ENCODE measurements at places on chromosomes 7 and 10.
A peak's percentile ranks its signal among the peaks of the same experiment; 100 is the strongest.

- no peak for DNase-seq
Measured at GRCh38 chr7:141381794-141382427, 169.3 kb upstream of the AGK start.

GRCh38 chr7:104961821-104962220, 52.2 kb upstream of the KMT2E start:
- no peak for DNase-seq

GRCh38 chr7:142243823-142244222, 14.0 kb downstream of the PRSS58 start:
- no peak for DNase-seq

DNA sequence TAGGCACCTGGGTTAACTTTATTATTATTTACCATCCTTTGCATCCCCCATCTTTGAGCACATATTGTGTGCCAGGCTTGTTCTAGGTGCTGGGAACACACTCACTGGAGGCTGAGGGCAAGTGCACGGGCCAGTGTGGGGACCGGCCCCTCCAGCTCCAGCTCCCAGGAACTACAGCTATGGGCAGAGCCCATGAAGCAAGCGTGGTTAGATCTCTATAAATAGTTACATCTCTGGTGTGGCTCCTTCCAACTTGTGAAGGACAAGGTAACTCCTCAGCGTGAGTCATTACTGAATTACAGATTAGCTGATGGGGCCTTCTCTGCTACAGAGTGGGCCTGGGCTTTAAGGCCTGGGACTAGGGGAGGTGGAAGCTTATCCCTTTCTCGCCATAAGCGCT, 583.5 kb downstream of the SDK1 start:
- no peak for DNase-seq

DNA sequence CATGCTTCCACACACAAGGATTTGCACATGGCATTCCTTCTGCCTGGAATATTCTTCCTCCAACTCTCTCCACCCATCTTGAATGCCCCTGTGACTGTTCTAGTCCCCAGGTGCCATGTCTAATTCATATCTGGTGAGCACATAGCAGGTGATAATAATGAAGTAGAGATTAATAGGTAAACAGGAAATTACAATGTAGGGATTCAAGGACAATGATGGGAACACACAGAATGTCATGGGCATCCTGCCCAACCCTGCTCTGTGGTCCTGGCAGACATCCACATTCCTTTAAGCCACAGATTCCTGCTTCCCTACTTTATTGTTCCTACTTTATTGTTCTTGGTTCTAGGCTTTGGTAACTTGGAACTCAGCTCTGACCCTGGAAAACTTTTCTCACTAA, 115.8 kb downstream of the THSD7A start:
- no peak for DNase-seq

DNA sequence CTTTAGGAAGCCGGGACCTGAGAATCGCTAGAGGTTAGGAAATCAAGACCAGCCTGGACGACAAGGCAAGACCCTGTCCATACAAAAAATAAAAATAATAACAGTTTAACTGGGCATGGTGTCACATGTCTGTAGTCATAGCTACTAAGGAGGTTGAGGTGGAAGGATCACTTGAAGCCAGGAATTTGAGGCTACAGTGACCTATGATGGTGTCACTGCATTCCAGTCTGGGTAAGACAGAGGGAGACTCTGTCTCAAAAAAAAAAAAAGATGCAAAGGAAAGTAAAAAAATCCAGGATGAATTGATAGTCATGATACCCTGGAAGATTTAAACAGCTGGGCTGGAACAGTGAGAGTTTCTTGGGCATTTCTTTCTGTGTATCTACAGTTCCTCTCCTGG, 463.2 kb downstream of the GALNT17 start:
- no peak for DNase-seq

DNA sequence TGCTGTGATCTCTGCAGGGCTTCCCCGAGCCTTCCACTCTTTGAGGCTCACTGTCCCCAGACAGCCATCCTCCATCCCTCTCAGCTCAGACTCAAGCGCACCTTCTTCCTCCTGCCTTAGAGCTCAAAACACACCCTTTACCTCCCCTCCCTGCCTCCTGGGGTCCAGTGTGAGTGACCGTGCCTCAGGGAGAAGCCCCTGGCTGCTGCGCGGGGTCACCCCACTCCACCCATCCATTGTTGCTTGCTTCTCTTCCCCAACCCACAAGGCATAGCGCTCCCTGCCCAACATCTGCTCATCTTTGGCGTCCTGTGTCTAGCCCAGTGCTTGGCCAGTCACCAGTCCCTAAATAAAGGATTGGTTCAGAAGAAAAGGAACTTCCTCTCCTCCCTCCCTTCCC, 170.3 kb downstream of the TCERG1L start:
- no peak for DNase-seq

DNA sequence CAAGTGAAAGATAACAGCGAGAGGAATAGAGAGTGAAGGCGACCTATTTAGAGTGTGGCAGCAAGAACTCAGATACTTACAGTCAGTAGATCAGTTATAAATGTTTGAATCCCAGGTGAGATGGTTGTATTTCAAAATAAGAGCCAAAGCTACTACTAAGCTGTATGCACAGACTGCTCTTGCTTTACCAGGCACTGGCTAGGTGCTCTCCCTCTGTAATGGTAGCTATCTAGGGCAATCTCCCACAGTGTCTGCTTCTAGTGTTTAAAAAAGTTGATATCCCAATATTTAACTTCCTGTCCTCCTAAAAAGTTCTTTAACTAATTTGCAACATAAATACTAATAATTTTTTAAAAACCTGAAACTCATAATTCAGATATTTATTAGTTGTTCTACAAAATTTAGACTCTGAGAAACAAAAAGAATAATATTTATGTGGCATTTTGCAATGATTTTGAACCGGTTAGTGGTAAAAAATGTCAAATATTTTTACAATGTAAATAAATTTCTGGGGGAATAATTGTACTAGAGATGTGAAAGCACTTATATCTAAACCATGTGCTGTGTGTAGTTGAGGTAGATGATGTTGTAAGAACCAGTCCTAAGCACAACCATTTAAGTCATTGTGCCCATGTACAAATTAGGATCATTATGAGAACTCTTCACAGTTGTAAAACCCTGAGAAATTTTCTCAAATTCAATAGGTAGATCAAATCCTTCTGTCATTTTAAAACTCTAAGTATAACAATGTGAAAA, 349.3 kb upstream of the SEMA3D start:
- DNase-seq = no peak

- no peak for DNase-seq
Measured at GRCh38 chr7:128137181-128137580, 103.9 kb upstream of the LEP start.

DNA sequence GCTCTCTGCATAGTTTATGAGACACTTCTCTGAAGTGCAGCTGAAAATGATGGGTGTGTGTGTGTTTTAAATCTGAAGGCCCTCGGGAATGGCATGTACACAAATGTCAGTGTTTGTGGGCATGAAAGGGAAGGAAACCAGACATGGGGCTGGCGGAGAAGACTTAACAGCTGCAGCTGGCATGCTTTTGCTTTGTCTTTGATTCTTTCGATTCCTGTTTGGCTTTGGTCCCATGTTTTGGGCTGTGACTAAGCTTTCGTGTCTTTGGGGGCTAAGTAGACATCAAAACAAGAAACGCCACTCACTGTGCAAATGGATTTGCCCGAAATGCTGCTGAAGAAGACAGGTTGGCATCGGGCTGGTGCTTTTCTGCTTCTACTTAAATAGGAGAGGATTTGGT, 179.3 kb downstream of the PFKFB3 start:
- DNase-seq = peak; percentile 13

GRCh38 chr7:32535162-32535702, 39.9 kb downstream of the AVL9 start:
- no peak for DNase-seq

DNA sequence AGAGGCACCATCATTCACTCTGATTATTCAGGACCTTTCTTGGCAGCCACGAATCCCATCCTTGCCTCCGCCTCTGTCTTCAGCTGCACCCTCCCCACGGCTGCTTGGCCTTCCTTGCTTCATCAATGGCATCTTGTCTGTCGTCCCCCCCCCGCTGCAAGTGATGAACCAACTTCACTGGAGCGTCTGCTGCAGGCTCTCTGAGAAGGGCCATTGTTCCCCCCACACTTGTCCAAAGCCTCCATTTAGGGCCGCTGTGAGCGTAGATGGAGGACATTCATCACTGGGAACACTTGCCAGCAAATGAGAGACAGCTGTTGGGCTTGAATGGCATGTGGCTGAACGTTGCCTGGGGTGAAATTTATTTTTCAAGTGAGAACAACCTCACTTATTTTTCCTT, 20.1 kb downstream of the AFAP1L2 start:
- no peak for DNase-seq

DNA sequence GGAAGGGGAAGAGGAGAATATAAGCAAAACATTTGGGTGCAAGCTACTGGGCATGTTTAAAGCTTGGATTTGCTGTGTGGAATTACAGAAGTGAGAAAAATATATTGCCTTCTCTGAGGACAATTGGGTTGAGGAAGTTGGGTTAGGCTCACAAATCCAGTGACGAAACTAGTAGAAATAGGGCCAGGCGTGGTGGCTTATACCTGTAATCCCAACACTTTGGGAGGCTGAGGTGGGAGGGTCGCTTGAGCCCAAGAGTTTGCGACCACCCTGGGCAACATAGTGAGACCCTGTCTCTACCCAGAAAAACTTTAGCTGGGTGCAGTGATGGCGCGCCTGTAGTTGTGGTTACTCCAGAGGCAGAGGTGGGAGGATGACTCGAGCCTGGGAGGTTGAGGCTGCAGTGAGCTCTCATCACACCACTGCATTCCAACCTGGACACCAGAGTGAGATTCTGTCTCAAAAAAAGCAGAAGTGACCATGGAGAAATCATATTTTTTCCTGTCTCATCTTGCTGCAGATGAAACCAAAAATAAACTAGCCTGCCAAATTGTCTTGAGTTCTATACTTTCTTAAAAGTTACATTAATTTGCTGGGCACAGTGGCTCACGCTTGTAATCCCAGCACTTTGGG, 22.4 kb downstream of the NRBF2 start:
- no peak for DNase-seq

DNA sequence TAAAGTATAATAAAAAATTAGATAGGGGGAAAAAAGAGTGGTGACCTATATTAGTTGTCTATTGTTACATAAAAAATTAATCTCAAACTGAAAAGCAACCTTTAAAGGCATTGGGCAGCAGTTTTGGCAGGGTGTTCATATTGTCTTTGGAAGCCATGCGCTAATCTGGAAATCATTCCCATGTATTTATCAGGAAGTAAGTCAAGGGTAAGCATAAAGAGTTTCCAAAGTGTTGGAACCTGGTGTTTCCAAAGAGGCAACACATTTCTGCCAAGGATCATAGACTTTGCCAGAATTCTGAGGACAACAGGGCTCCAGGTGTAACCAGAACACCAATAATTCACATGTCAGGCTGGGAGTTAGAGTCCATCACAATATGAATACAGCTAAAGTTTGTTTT, 55.7 kb upstream of the EGFR start:
- no peak for DNase-seq

DNA sequence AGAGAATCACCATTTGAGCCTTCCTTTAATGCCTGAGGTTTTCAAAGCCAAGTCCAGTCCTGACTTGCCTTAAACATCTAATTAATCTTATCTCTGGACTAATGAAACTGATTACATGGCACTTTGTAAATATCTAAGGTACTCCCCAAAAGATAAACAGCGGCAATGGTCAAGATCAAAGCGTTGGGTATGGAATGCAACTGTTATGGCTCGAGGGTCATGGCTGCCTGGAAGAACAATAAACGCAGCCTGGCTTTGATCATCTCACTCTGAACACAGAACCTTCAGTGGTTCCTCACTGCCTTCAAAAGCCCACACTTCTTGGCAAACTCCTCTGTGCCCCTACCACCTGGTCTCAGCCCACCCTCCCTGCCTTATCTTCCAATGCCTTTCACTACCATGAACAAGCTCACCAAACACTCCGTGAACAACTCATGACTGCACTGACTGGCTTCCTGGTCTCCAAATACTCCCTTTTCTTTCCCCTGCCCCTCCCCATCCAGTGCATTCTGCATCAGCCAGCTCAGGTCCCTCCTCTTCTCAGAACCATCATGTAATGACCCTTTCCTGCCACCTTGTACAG, 150.2 kb upstream of the NFE2L3 start:
- DNase-seq = no peak

DNA sequence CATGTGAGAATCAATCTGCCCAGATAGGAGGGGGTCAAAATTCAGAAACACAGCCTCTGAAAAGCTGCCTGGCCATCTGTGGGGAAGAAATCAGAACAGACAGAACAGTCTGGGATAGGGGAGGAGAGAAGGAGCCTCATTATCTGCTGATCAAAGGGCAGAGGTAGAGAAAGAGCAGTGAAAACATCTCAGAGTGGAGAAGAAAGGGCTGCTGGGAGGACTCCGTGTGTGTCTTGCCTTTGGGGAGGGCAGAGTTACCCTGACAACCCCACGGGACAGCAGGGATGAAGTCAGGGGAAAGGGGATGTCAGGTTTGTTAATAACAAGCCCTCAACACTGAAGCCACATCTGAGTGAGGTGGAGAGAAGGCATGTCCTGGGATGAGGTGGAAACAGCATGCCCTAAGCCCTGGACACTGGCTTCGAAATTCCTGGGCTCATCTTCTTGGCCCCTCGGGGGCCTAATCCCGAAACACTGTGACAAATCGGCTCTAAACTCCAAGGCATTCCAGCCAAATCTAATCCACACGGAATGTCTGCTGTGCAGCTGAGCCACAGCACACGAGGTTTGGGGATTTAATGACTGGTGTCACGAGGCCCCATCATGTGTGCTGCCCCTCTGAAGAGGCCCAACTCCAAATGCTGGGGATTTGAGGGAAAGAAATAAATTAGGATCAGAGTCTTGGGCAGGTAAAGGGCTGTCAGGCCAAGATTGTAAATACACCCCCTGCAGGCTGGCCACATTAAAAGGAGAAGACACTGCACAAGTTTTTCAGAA, 82.8 kb upstream of the FGFR2 start:
- no peak for DNase-seq

DNA sequence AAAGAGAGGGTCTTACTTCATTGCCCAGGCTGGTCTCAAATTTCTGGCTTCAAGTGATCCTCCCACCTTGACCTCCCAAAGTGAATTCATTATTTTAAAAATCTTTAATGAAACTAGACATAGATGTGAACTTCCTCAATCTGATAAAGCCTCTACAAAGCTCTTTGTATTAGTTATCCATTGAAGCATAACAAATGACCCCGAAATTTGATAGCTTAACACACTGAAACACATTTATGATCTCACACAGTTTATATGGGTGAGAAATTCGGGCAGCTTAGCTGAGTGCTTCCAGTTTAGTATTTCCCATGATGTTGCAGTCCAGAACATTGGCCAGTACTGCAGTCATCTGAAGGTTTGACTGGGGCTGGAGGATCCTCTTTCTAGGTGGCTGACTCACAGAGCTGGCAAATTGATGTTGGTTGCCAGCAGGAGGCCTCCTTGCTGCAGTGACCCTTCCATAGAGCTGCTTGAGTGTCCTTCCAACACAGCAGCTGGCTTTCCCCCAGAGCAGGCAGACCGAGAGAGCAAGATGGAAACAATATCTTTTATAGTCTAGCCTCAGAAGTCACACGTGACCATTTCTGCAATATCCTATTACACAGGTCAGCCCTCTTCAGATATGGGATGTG, 16.6 kb upstream of the WNT8B start:
- DNase-seq = no peak

Measured in GM12878 (cell line).